ENCODE measurements at places on chromosomes 6 and 20.

DNA sequence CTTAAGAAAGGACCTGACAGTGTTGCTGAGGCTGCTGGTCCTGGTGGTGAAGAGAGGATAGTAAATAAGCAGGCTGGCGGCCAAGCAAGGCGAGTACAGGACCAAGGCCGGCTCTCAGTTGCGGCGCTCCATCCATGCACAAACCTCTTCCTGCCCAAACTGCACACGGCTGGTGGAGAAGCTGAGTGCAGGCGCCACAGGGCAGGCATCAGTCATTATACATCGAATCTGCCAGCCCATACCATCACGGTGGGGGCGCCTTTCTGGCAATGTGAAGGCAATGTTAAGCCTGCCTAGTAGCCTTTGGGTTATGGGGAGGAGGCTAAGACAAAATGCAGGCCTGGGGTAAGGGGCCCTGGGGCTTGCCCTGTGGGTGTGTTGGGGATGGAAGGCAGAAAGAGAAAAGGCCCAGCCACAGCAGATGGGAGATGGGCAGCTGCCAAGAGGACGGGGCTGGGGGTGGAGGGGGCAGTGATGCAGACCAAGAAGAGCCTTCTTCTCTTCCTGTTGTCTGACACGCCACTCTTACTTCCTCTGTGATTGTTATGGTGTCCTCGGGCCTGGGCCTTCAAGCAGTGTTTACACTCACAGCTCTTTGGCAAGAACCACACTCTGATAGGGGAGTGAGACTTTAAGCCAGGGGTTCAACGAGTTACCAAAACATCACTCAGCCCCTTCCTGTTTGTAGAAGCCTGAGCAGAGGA lies 20.3 kb upstream of the KCNK16 start:
- DNase-seq: no peak

DNA sequence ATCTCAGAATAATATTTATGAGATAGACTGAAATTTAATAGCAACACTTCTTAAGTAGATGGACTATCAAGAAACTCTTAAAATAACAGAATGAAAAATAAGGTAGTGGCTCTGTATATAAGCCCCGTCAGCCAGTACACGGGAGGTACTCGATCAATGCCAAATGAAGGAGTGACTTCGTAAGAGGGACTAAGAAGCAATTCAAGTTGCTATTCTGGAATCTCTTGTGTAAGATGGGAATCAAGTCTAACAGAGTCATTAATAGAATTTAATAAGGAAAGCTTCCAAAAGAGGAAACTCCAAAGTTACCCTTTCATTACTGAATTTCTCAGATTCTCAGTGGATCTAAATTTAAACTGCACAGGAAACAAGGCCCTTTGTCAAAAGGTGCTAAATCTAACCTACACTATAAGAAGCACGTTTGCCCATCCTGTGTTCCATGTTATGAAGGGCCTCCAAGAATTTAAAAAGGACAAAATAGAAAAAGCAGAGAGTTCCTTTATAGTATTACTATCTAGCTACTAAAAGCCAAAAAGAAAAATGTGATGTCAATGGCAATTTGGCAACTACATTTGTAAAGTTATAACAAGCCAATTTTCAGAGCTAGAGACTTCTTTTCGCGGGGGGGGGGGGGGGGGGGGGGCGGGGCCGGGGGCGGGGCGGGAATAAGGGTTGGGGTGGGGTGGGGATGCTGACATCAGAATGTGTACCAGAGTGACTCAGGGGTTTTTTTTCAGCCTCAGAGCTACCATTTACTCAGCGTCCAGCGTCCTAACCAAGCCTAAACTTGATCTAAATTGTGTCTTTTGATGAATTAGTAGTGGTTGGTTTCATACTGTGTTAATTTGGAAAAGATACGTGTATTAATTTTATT lies 200.6 kb downstream of the GMPR start:
- DNase-seq: no peak

- DNase-seq: no peak
These were observed 65.4 kb downstream of the OR2J2 start for GRCh38 chr6:29236060-29236459.

- DNase-seq: no peak
These were observed 77.4 kb upstream of the CD93 start for GRCh38 chr20:23163562-23163961.

GRCh38 chr20:16147216-16147615 lies 426.0 kb downstream of the KIF16B start:
- DNase-seq: no peak

DNA sequence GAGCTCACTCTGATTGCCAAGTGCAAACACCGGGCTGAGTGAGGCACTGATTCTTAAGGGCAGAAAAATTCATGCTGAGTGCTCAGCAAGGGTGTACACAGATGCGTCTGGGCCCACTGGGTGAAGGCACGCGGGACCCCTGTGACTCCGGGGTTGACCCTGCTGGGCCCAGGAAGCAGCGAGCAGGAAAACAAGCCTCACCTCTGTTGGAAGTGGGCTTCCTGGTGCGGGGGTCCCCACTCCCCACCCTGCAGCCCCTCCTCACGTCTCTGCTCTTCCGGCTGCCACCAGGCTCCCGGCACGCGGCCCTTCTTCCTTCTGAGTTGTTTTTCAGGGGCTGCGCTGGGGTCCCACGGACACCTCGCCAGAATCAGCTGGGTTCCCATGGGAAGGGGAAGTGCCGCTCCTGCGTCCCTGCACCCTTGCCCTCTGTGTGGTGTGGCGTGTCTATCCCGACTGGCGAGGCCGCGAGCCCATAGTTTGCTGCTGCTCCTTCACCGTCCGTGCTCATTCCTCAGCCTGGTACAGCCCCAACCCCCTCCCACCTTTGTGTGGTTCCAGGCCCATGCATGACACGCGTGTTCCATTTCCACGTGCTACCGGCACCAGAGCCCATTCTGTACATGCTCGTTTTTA lies 80.6 kb upstream of the BHLHE23 start:
- no peak for DNase-seq

DNA sequence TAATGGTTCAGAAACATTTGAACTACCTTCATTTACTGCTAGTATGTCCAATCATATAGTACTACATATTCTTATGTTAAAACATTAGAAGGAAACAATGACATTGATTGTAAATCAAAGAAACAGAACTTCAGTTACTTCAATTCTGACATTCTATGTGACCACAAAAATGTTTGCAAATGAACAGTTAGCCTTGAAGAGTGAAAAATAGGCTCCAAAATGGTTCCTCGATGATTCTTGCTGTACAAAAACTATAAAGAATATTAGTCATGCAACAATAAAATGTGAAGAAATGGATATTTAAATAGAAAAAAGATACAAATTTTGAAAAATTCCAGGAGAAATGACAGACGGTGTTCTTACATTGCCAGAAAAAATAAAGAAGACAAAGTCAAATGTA lies 686.9 kb downstream of the BCKDHB start:
- DNase-seq: no peak

DNA sequence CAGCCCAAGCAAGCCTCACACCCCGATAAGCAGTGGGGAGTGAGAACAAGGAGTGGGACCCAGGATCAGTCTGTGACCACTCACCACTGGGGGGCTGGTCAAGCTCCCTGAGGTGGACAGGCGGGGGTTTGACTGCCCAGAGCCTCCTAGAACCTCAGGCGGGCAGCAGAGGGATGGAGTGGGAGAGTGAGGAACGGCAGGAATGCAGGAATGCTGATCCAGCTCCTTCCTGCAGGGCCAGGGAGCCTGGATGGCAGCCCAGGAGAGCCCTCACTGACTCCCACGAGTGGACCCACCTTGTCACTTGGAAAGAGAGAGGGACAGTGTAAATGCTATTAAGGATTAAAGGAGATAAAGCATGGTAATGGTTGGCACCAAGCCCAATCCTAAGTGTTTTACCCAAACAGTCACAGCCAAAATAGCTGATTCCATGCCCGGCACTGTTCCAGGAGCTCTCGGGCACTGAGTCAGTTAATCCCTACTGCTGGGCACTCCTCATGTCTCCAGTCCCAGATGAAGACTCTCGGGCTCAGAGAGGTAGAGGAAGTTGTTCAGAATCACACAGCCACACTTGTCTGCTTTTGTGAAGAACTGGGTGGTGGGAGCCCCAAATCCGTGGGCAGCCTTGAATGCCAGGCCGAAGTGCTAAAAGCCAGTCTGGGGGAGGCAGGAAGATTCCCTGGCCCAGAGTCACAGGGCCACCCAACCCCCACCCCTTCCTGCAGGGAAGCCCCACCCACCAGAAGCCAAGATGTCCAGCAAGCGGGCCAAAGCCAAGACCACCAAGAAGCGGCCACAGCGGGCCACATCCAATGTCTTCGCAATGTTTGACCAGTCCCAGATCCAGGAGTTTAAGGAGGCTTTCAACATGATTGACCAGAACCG lies 3.1 kb downstream of the MYL9 start:
- DNase-seq: no peak

- DNase-seq: no peak
These were observed 405.9 kb upstream of the SULF2 start for GRCh38 chr20:48191200-48191599.

GRCh38 chr6:92779746-92780145 lies 639.6 kb downstream of the EPHA7 start:
- DNase-seq: no peak

DNA sequence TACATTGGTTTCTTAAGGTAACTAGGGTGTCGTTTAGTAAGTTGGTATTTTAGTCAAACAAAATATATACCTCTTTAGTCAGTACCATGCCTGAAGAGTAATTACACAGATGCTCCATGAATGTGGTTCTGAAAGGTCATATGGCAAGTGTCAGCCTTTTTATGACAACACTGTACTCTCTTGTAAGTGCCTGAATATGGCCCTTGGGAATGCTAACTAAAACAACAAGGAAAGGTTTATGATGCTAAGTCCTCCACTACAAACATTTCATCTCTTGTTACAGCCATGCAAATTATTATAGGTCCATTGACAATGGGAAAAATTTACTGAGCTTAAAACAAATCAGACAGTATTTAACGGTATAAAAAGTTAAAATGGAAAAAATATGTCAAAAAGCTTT lies 39.0 kb upstream of the SUPT3H start:
- DNase-seq: no peak

GRCh38 chr6:11386726-11387125 lies 150.8 kb upstream of the TMEM170B start:
- DNase-seq: no peak

GRCh38 chr6:101758368-101758767 lies 364.9 kb downstream of the GRIK2 start:
- DNase-seq: no peak

- no peak for DNase-seq
These were observed 324.8 kb downstream of the SMOC2 start for GRCh38 chr6:168765752-168766151.

DNA sequence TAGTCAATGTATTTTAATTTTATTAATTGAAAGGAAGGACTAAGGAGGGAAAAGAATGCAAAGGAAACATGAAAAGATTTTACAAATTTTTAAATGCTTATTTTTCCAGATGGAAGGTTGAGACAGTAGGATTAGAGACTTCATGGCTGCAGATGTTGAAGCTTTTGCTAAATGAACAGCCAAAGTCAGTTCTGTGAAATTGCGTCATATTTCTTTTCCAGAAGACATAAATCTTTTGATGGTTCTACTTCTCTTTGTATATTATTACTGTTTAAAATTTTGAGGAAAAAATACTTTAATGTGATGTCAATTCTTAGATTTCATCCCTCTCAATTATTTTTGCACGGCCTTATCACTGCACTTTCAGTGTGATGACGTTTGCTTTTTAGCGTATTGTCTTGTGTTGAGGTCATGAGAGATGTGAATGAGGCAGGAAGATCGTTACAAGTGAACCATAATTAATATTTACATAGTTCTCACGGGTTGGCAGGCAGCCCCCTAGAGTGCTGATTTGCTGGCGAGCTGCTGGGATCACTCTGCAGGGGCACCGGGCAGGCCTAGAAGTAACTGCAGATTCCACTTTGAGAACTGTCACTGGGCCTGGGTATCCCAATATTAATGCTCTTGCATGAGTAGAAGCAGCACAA lies 158.1 kb downstream of the TBXT start:
- DNase-seq: no peak

GRCh38 chr6:3841066-3841454 lies 8.1 kb upstream of the FAM50B start:
- no peak for DNase-seq

- DNase-seq: no peak
These were observed 2.4 kb upstream of the TAF8 start for GRCh38 chr6:42047790-42048405.

- DNase-seq: no peak
These were observed 11.0 kb upstream of the SNRPC start for GRCh38 chr6:34746104-34746846.

- DNase-seq: no peak
These were observed 307.9 kb upstream of the SLC35B3 start for GRCh38 chr6:8743170-8743745.

DNA sequence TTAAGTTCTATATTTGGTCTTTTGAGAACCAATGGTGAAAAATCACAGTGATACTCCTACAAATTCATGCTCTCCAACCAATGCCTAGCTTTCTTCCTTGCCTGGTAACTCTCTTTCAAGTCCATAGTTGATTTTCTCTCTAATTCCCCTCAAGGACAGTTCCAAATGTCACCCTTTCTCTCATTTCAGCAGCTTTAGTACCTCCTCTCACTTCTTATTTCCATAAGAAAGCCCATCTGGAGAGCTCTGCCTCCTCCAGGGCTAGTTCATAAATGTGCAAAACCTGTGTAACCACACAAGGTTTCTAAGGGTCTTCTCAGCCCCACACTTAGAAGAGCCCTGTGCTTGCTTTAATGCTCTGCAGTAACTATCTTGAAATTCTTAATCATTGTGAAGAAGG lies 155.4 kb upstream of the PLCB4 start:
- DNase-seq: no peak

GRCh38 chr6:167815296-167815980 lies 11.3 kb upstream of the AFDN start:
- DNase-seq: no peak

GRCh38 chr6:2502096-2502997 lies 248.4 kb downstream of the MYLK4 start:
- no peak for DNase-seq

GRCh38 chr6:79436241-79436640 lies 101.0 kb downstream of the LCA5 start:
- DNase-seq: no peak

DNA sequence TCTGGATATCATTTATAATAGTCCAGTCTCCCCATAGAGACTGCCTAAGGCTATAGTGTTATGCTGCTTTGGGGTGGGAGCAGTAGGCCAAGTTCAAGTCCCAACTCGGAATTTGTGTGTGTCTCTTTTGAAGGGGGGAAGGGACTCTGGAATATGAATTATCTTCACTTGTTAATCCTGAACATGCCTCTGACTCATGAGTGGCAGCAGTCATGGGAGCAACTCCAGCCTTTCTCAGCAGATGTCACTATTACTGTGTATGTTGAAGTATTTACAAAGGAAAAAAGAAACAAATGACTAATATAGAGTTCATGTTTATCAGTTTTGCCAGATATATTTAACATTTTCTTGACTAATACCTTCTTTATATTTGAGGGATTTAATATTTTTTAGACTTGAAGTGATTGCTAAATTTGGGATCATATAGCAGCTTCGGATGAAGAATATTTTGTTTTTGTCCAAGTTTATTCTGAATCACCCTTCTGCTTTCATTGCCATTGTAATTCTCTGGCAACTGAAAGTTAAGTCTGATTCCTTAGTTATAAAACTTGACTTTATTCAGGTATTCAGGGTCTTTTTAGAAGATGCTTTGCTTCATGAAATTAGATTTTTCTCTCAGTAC lies 23.4 kb downstream of the FAM217A start:
- DNase-seq: no peak
